PC-3 (cell line): ENCODE measurements at places on chromosomes 11 and 22.

GRCh38 chr11:22543261-22543660 lies 82.4 kb downstream of the FANCF start:
- no peak for DNase-seq

- DNase-seq = no peak
Measured at GRCh38 chr11:47534704-47535251, 18.2 kb downstream of the CELF1 start.

DNA sequence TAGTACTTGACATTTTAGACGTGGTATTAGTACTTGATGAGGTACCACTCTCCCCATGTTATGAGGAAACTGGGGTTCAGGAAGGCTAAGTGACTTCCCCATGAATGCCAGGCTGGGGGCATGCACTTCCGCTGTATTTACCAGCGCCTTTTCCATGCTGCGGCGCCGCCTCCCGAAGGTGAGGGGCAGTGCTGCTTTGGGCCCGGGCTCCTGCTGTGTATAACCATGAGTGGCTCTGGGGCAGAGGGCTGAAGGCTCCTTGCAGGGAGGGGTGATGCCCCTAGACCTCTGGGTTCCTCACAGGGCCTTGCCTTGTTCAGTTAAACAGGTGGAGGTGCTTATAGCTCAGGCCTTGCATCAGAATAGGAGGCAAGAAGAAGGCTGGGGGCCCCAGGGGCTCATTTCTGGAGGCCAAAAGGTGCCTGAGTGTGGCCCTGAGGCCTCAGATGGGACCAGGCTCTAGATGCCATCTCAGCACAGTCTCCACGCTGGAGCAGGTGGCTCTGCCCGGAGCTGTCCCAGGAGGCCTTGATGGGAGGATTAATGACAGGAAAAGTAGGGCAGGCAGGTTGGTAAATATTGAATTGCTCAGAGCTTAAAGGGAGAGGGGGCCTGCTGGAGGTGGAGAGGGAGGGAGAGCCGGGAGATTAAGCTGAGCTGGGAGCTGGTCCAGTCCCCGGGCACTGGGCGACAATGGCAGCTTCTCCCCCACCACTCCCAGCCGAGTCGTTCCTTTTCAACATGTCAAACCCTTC lies 129.6 kb downstream of the CEP164 start:
- no peak for DNase-seq

DNA sequence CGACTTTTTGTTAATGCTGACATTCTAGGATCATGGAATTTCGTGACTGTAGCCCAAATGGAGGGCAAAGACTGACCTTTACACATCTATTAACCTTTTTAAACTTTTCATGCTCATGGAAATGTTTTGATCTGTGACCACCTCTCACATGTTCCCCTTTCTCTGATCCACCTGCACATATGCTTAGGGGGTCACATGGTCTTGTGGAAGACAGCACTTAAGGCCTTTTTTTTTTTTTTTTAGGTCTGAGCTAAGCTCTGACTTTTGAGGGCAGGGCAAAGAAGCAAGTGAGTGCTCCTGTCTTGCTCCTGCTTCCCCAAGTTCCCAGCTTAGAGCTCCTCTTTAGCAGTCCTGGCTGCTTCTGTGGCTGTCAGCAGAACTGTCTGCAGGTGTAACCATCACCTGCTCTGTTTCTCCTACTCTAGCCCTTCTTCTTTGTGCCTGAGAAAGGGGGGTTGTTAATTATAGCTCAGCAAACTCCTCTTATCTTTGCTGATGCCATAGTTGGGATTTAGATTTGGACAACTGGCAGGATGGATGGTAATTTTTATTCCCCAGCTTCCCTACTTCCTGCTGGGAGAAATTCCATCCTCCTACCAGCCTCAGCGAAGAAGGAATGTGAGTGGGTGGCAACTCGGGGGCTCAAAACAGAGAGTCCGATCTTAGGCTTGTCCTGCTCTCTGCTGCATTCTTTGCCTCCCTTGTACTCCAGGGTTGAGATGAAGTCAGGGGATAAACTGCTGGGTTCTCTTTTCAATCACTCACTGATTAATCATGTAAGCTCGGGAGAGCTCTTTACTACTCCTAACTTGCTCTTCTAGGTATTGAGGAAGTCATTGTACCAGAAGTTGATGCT lies 64.4 kb downstream of the GRAMD1B start:
- DNase-seq = no peak

DNA sequence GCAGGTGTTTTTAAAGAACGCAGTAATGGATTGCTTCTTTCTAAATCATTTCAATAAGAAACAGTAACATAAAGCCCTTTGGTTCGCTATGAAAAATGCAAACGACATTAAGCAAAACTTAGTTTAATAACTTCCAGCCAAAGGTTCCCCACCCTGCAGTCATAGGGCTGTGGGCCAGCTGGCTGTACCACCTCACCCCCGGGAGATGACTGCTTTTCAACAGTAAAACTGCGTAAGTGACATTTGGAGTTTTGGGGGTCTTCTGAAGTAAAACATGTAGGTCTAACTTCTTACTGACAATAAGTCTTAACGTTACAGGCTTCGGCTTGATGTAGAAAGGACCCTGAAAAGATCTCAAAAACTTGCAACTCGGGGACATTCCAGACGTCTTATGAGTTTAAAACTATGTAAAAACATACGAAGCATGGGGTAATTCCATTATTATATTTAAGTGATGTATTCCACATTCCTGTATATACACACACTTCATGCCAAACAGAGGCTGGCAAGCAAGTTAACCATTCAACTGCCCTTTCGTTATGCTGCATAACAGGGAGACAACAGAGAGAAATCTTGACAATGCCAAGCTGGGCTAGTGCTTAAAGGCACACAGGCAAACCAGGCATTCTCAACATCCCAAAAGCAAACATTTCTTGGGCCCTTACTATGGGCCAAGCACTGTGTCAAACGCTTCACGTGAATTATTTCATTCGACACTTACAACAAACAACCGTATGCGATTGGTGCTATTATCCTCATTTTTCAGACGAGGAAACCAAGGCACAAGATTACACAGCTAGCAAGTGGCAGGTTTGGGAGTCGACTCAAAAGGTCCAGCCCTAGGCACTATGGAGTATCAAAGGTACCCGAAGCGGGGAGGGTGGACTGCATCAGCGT lies 1.2 kb downstream of the MRTFA start:
- DNase-seq = no peak

DNA sequence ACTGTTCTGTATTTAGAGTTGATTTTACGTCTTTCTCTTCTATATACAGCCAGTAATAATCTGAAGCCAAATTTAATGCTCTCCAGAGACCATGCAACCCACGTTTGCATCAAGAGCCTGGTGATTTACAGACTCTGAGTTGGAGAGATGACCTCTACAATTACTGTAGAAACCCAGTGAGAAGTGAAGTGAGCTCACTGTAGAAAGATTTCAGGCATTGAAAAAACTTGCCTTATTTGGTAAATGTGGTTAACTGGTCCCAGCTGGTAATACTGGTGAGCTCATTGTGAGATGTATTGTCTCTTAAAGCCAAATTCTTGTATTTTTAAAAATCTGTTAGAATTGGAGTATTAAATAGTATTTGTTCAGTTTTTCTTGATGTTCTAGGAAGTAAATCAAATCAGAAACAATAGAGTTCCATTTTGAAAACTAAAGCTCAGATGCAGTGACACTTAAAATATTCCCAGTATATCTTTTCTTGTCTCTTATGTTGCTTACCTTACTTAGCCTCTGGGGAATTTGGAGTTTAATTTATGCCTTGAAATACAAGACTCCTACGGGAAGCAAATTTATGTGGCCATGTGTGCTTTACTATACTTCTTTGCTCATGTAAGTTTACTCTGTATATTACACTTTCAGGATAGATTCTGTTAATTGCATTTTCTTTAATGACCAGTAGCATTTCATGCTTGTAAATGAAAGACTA lies 189.9 kb downstream of the ARHGAP42 start:
- peak; percentile 83 for DNase-seq

- no peak for DNase-seq
Measured at GRCh38 chr11:35336726-35337125, 82.6 kb downstream of the SLC1A2 start.

- DNase-seq = no peak
Measured at GRCh38 chr11:74756571-74756970, 7.9 kb downstream of the RNF169 start.

- no peak for DNase-seq
Measured at GRCh38 chr11:58097437-58097836, 27.9 kb downstream of the OR9I1 start.

DNA sequence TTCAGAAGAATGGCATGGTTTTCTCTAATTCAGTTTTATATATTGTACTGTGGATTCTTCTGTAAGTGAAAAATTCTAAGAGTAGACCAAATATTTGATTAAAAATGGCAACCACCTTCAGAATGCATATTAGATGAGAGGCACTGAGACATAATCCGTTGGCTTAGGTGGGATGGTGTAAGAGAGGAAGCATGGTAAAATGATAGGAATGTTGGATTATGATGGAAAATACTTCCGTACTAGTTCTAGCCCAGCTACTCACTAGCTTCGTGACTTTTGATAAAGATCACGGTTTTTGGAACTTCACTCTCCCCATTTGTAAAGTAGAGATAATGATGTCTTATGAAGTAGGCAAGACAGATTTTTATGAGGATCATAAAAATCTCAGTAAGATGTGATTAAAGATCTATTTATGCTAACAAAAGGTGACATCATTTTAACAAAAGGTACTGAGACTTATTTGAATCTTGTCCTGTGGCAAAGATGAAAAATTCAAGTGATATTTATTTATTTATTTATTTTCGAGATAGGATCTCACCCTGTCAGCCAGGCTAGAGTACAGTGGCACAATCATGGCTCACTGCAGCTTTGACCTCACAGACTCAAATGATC lies 37.5 kb downstream of the UVRAG start:
- no peak for DNase-seq

- DNase-seq = no peak
Measured at GRCh38 chr11:4466131-4466870, 16.1 kb upstream of the OR52K1 start.
